ENCODE measurements at places on chromosomes 3 and 15.

- no peak for DNase-seq
Measured at GRCh38 chr15:101489599-101490407, at the start of gene PCSK6. Gene PCSK6 (minus strand): TSS chr15:101489707. CDS start chr15:101489670, 37 bp downstream.

DNA sequence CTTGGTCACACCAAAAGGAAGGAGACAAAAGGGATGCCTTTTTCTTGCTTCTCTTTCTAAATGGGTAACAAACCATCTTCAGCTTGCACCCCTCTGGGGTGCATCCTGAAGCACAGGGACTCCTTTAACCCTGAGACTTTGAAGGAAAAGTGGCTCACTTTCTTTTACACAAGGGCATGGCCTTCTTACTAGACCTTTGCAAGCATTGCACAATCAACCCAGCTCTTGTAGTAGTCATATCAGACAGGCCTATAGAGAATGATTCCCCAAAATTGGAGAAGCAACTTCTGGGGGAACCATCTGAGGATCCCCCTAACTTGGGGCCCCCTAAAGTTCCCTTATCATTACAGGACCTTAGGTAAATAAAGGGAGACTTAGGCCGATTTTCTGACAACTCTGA is 56.1 kb upstream of the GK5 start:
- no peak for DNase-seq

DNA sequence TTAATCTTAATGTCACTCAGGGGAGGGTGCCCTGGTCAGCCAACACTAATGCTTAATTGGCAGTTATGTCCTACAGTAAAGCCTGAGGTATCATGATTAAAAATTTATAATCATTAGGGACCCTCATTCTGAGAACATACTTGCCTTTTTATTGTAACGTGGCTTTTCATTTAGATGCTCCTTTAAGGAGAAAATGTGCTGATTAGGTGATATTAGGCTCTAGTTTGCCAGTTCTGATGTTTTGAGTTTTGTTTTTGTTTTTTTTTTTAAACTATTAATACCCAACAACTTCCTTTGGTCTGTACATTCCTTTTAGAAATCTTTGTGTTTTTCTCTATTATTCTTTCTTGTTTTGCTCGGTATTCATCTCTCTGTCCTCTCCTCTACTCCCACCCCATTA is 10.3 kb downstream of the GTF2E1 start:
- no peak for DNase-seq

- DNase-seq = no peak
Measured at GRCh38 chr15:101047301-101047781, 128.2 kb downstream of the LRRK1 start.

DNA sequence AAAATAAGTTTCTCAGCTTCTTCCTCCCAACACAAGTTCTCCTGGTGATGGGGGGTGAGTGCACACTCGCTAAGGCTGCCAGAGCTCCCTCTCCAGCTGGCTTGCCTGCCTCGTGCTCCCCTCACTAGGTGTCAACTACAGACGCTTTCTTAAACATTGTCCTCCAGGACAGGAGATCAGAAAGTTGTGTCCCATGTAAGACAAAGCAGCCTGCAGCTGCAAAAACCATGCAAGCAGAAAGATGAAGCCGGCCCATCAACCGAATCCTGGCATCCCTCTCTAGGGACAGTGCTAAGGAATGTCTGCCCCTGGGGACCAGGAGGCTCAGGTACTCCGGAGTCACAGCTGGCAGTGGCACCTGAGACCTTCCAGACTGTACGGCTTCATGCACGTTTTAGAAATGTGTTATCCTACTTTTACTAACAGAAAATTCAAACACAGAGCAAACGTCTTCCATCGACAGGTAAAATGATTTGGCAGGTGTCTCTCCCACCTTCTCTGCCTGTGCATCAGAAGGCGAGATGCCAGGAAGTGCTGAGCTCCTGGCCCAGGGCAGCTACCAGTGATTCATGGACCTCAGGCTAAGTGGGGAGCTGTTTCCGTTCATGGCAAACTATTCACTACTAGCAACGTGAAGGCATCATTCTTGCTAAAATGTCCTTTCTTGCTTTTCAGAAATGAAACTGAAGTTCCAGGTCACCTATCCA is 246.1 kb downstream of the ADAMTS17 start:
- DNase-seq = no peak

DNA sequence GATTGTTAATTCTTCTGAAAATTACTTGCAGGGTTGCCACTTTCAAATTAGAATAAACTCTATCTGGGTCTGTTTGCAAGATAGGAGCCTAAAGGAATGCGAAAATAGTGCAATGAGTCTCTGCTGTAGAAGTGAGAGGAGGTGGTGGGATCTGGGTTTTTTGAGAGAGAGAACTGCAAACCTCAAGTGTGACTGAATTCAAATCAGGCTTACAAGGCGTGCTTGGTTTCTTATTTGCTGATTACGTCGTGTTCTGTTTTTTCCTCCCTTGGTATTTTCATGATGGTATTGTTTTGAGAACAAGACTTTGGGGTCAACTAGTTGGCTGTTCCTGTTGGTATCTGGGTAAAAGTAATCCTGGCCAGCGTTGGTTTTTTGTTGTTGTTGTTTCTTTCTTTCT is 490.9 kb upstream of the CFAP20DC start:
- DNase-seq = no peak

DNA sequence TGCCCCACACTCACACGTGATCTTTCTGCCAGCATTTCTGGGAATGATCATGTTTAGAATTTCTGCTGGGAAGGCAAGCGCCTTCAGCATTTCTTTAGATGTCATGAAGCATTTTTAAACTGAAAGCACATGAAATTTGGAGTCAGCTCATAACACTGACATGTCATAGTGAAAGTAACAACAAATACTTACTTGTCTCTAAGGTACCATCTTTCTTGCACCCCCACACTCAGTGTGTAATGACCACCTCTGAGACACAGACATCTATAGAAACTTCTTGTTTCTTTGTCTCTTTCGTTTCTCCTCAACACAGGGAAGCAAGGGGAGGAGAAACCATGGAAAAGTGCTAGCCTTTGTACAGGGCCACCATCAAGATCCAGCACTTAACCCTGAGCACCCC is 171.7 kb downstream of the RORA start:
- DNase-seq = no peak

DNA sequence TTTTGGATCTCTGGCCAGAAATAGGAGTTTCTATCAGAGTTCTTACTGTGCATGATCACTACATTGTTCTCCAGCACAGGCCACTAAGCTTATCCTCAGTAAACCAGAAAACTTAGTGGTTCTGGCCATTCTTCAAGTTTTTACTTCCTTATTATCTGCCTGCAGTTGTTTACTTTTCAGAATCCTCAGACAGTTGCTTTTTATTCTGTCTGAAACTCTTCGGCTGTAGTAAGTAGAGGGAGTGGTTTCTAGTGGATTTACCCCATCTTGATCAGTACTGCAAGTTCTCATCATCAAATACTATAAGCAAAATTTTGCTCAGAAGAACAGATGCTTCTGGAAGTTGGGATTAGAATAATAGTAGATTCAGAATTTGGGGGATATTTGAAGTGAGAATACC is 193.0 kb upstream of the RARB start:
- no peak for DNase-seq

DNA sequence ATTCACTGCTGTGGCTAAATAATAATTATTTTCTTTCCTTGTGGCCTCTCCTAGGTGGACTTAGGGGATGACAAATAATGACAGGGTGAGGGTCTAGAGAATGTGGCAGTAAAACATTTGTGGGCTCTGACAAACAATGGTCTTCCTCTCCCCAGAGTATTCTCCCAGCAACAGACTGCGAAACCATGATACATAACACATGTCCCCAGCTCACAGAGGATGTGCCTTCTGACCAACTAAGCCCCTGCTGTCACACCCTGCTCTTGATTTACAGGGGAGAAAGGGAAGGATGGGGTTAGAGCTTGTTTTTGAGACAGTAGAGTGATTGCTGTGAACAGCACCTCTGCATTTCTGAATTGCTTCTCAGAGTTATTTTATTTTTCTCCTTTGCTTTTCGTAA is 116.6 kb upstream of the CTDSPL start:
- DNase-seq = no peak

All from stimulated activated CD4-positive, alpha-beta T cell treated with anti-CD3 and anti-CD28 coated beads, Interleukin-12 subunit alpha, Interleukin-12 subunit beta, amount 100 ng/mL, for 24 hours (primary cell).